ENCODE measurements at places on chromosomes 5 and 9. TPM values are rescaled to one million over a fixed set of nuclear protein-coding genes. Genes with fewer than 3 reads are reported as not detected.
A peak's percentile ranks its signal among the peaks of the same experiment; 100 is the strongest.

ARL14EPL gene
- polyA plus RNA-seq: not detected

LCN15 gene
- polyA plus RNA-seq: not detected

TMEM215 gene
- polyA plus RNA-seq: not detected

PCDHGB2 gene
- polyA plus RNA-seq: 5.7 TPM

SPATA31D4 gene
- polyA plus RNA-seq: not detected

SPACA9 gene
- polyA plus RNA-seq: 4.4 TPM

CCDC180 gene
- 0.73 TPM for polyA plus RNA-seq

- peak; percentile 74 for DNase-seq
These were observed 34.3 kb upstream of the RPS23 start for GRCh38 chr5:82312373-82312856.

DNA sequence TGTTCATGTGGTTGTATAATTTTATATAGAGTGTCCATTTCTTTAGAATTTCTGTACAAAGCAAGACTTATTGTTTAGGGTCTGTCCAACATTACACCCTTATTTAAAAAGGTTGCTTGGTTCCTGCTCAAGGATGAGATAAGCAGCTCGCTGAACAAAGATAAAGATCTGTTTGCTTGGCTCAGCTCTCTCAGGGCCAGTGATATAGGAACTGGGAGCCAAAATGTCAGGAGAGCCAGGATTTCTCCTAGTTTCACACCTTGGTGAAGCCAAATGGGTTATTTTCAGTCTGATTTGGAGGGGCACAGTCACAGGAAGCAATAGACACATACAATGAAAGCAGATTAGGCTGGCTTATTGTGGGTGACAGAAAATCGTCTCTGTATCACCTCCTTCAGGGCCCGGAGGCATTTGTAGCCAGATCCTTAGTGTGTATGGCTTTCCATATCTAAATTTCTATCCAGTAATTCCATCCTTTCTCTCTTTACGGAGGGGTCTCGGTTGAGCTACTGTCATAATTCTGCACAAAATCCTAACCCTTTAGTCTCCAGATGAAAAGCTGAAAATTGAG, 396.4 kb downstream of the TMEM232 start:
- DNase-seq: no peak

DNA sequence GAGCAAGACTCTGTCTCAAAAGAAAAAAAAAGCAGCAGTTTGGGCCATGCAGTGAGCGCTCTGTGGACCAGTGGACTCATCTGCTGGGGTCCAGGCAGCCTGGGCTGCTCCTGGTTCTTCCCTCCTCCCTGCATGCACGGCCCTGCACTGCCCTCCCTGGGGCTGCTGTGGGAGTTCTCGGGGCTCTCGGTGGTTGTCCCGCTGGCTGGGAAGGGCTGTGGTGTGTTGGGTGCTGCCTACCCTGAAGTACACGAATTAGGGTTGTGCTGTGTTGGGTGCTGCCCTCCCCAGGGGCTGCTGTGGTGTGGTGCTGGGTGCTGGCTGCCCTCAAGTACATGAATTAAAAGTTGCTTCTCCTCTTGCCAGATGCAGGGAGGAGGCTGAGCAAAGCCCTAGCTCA, 18.3 kb upstream of the CLPTM1L start:
- DNase-seq: no peak

DNA sequence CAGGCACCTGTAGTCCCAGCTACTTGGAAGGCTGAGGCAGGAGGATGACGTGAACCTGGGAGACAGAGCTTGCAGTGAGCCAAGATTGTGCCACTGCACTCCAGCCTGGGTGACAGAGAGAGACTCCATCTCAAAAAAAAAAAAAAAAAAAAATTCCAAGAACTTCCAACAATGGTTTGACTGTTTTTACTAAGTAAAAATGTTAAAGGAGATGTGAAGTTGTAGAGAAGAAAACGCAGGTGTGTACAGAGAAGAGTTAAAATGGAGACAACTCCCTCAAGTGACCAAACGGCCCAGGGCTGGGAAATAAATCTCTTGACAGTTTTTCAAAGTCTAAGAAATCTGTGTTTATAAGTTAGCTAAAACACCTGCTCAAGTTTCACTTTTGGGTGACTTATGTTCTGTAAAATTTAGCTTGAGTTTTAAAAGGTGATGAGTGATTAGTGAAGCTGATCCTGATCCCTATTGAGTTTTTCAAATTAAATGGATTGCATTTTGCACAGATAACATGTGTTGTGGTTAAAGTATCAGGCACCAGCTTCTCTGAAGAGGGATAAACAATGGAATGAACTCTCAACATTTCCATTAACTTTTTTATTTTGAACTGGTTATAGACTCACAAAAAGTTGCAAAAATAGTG, 255.2 kb upstream of the CD180 start:
- no peak for DNase-seq

- DNase-seq: no peak
These were observed 69.4 kb downstream of the LMNB1 start for GRCh38 chr5:126846344-126846743.

DNA sequence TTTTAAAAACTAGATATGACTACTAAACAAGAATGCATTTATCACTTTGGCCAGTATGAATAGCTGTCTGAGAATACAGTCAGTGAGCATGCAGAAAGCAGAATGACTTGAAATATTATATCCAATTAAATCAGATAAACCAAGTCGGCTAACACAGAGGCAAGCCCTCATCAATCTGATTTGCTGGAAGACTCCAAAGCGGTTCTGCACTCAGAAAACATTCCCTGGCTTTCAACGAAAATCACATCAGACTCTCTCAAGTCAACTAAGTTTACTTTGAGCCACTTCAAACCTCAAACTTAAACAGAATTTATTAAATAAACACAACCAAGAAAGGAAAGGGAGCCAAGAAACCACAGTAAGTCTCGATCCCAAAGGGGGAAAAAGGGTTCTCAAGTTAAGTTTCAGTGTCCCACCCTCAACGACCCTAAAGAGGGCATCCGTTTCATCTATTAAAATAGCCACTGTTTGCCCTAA, 1.4 kb downstream of the MYO10 start:
- peak; percentile 64 for DNase-seq

- DNase-seq: no peak
These were observed 70.8 kb downstream of the FAT2 start for GRCh38 chr5:151520294-151520693.

- DNase-seq: peak; percentile 65
These were observed 25.2 kb upstream of the PLAC8L1 start for GRCh38 chr5:146130440-146131045.

DNA sequence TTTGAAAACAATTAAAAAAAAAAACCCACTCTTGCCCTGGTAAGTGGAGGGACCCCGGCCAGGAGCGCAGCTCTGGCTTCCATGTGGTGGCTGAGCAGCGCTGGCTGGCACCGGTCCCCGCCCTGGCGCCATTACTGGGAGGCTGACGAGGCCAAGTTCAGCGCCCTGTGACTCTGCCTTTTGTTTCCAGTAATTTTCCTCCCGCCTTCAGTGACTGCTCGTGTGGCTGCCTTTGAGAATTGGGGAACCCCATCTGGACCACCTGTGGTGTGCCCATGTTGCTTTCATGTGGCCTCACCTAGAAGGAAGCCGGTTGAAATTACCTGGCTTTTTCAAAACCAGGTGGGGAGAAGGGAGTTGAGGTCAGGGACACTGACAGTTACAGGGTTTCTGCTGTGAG, 136.1 kb downstream of the GAPVD1 start:
- no peak for DNase-seq

DNA sequence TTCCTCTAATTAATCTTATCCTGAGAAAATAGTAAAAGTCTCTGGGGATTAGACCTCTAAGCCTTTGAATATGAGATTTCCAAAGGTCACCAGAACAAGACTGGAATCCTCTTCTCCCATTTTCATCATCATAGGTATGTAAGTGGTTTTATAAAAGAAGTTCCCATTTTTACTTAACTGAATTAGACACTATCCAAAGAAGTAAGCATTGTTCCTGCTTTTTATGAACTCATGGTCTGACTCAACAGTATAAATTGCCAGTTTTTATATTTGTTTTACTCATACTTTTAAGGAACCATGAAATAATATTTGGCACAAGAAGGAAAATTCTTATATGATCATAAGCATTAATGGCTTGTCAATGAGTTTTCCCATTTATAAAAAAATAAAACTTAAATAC, 167.1 kb upstream of the ADRA1B start:
- DNase-seq: peak; percentile 65

- DNase-seq: peak; percentile 43
These were observed 101.0 kb downstream of the TMEM232 start for GRCh38 chr5:110625376-110625999.

DNA sequence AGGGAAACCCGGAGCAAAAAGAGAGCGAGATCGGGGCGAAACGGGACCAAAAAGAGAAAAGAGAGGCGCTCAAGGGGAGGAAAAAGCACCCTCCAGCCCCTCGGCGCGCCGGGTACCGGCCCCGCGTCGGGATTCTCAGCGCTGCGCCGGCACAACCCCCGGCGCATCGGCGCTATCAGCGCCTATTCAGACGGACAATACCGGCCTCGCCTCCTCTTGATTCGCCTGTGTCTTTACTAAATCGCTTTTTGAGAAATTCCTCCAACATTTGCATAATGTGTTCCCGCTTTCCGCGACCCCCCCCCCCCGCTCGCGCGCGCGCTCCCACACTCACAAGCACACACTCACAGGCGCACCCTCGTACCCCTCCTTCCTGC, 578 bp downstream of the LHX6 start:
- no peak for DNase-seq

DNA sequence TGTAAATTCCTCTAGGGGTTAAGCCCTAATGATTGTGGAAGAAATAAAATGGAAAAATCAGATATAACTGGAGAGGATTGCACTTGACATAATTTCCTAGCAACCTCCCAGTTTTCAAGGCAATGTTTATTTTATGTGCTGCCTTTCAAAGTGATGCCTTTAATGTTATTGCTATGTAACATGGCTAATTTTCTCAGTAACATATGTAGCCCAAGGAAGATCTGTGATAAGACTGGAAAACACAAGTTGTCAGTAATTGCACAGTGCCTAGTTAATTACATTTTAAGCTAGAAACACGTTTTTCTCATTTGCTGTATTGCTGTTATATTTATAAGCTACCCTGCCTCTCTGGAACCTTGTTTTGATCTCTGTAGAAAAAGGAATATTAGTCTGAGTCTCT, 49.2 kb upstream of the KCNN2 start:
- DNase-seq: no peak

GRCh38 chr5:16564248-16564867, 52.4 kb downstream of the RETREG1 start:
- no peak for DNase-seq

All from fibroblast of lung (primary cell).